H4 (cell line): ENCODE measurements at places on chromosomes 12 and 14. TPM values are rescaled to one million over a fixed set of nuclear protein-coding genes. Genes with fewer than 3 reads are reported as not detected.

The CLEC1B gene
- total RNA-seq, result not detected in 2 replicates

The RFX4 gene
- not detected in 2 replicates for total RNA-seq

The DNAJC22 gene
- 14.3 TPM in 2 replicates for total RNA-seq

The TBX3 gene
- 16.1 and 17.5 TPM in 2 replicates for total RNA-seq

The TRPV4 gene
- 0.02 TPM in 1 of 2 replicates, not detected in the other for total RNA-seq

- peak; percentile 16 for DNase-seq
Observed at GRCh38 chr14:79534703-79535353, 676.5 kb downstream of the DIO2 start.

- DNase-seq, result no peak
Observed at GRCh38 chr12:114823724-114824123, 139.7 kb upstream of the TBX3 start.

- DNase-seq, result no peak
Observed at GRCh38 chr12:108861878-108862587, 4.7 kb upstream of the SSH1 start.

- DNase-seq, result no peak
Observed at GRCh38 chr14:90177539-90178189, 78.7 kb upstream of the PSMC1 start.

GRCh38 chr12:107586256-107586970, 99.2 kb upstream of the PWP1 start:
- DNase-seq, result no peak

DNA sequence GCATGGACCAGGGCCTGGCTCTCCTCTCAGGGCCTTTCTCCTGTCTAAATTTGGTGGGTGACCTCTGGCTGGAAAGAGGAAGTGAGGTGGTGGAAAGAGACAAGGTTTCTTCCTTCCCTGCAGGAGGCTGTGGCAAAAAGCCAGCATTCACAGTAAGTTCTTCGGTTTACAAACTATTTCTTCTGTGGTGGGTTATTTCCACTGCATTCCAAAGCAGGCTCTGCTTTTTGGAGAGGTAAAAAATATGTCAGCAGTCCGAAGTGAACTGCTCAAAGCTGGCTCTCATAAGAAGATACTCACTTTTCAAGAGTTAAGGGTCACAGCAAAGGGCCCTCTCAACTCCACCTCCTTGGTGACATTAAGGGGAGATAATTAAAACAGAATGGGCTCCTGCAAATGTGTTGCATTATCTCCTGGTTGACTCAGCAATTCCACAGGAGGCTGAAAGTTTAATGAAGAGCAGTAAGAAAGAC, 48.9 kb upstream of the POC1B start:
- DNase-seq, result peak; percentile 69

DNA sequence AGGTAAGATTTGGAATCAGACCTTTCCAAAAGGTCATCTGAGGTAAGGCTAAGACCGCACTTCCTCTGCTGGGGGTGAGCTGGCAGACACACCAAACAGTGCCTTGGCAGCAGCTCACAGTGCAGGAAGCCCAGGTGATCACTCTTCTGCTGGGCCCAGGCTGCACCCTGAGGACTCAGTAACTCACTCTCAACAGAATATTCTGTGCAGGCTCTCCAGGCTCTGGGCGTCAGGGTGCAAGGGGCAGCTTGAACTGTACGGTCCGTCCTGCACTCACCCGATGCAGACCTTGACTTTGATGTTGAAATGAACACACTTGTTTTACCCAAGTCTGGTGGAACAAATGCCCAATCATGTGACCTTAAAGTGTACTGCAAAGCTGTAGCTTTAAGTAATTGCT, 6.0 kb downstream of the ALKBH2 start:
- DNase-seq, result no peak

GRCh38 chr12:118061011-118061872, at the start of gene WSB2:
TSS of gene WSB2 (minus strand) at chr12:118061179. CDS start at chr12:118061048, 131 bp downstream.
- peak; percentile 60 for DNase-seq

GRCh38 chr14:75811872-75812499, 150.9 kb downstream of the TTLL5 start:
- no peak for DNase-seq

DNA sequence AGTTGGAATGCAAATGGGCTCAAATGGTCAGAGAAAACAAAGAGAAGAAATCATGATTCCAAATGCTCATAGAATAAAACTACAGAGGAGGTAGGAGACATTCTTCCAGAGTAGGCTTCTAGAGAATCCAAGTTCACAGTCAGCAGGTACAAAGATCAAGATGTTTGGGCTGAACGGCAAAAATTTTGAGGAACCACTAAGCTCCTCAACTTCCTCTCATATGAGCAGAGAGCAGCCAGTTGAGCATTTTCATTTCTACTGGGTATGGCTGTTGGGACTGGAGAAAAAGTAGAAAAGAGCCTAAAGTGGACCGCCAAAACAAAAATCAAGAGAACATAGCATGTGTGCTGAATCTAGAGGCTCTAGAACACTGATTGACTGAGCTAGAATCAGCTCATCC, 73.8 kb upstream of the ARID2 start:
- no peak for DNase-seq

GRCh38 chr14:105343194-105343593, 28.6 kb downstream of the PACS2 start:
- DNase-seq, result no peak

- no peak for DNase-seq
Observed at GRCh38 chr12:50642761-50643160, 121.1 kb upstream of the ATF1 start.

DNA sequence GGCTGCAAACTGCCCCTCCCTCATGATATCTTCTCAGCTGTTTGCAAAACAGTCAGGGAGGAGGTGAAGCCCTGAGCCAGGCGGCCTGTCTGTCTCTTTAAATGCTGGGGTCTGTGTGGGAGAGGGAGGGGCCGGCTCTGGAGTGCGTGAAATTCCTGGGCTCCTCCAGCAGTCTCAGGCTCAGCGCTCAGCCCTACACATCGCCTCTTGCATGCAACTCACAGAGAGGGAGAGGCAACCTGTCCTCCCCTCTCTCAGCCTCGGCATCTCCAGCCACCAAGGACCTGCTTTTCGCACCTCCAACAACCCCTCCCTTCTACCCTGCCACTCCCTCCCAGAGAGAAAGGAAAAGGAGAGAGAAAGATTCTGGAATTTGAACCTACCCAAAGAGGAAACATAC, at the start of gene NRXN3:
TSS of gene NRXN3 (plus strand) at position 171 of the 400 bp plus-strand sequence. CDS start 72,721 bp downstream, outside the sequence.
- peak; percentile 37 for DNase-seq

- DNase-seq, result no peak
Observed at GRCh38 chr14:51028851-51029754, 65.8 kb downstream of the TRIM9 start.

DNA sequence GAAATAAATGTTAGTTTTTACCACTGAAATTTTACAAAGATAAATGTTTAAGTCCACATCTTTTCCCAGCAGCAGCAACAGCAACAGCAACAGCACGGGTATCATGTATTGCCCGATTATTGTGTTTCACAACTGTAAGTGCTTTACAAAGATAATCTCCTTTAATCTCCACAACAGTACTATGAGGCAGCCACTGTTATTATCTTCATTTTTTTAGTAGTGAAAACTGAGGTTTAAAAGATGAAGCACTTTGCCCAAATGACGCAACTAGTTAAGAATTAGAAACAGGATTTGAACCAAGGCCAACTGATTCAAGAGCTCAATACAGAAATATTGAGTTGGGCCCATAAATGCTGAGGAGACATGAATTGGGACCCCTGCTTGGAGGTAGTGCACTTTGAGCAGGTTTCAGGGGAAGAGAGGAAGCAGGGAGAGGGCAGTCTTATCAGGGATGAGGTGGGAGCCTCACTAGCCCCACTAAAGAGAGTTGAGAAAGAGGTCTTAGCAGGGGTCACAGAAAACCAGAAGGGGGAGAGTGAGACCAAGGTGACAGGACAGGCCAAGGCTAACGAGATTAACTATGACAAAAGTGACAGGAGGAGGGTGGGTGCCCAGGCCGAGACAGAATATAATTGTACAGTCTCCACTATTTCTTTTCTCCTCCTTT, 15.3 kb downstream of the KRT2 start:
- no peak for DNase-seq

- no peak for DNase-seq
Observed at GRCh38 chr14:68292441-68293215, 473.0 kb downstream of the RAD51B start.

GRCh38 chr12:106090591-106091445, 47.9 kb downstream of the NUAK1 start:
- DNase-seq, result peak; percentile 39

DNA sequence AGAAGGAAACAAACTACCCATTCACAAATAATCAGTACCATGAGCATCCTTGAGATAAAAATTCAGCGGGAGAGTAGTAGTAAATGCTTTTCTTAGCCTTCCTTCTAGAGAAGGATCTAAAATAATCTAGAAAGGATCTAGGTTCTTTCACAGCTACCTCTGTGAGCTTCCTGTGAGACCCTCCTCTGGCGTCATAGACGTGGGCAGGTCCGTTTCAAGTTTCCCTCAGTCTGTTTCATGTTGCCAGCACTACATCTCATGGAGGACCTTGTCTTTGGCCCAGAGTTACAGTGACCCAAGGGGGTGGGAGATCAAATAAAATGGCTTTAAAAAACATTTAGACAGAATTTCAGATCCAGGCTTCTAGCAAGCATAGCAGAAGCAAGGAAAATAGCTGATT, 13.6 kb downstream of the DAAM1 start:
- DNase-seq, result no peak
